ENCODE measurements at places on chromosomes 4 and X.

- no peak for DNase-seq
Observed at GRCh38 chr4:23999714-24000469, 110.0 kb upstream of the PPARGC1A start.

DNA sequence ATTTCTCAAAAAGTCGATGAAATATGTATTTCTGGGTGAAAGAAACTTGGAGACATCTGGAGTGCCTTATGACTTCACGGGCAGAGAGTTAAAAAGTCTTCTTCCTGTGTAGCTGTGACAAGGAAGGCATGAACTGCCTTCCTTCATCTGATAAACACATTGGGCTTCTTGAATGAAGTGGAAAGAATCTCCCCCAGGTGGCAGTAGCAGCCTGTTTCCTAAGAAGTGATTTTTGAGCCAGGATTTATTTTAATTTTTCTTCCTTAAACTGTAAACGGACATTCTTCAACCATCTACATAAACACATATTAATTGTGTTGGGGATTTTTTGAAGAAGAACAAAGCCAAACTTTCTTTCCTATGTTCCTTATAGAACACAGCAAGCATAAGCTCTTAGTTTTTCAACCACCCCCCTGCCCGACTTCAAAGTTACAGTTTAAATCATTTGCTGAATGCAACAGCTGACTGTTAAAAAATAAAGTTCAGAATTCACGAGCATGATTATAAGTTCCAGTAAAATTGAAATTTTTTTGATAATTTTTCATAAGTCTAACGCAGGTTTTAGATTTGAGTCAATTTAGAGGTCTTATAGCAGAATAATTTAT is 980 bp upstream of the GIMD1 start:
- no peak for DNase-seq

DNA sequence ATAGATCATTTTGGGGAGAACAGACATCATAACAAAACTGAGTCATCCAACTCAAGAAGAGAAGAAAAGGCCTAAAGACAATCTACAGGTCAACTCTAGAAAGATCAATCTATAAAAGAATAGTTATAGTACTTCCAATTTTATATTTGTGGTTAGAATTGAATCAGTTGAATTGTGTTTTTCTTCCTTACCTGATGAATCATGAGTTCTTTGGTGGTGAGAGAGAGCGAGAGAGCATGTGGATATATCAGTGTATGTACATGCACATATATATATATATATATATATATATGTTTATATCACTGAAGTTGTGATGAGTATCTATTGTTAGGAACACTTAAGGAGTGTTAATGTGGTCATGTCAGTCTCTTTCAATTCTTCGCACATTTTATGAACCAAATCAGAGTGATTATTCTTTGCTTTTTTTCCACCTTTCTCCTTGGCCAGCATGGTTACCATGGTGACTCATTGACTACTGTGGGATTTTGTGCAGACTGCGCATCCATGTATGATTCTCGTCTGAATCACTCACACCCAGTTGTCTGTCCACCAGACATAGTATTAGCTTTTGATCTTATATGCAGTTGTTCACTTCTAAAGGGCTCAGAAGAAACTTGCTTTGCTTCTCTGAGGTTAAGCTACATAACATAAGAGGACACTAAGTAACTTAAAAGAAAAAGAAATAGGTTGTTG is 90.4 kb upstream of the RAB40AL start:
- no peak for DNase-seq

DNA sequence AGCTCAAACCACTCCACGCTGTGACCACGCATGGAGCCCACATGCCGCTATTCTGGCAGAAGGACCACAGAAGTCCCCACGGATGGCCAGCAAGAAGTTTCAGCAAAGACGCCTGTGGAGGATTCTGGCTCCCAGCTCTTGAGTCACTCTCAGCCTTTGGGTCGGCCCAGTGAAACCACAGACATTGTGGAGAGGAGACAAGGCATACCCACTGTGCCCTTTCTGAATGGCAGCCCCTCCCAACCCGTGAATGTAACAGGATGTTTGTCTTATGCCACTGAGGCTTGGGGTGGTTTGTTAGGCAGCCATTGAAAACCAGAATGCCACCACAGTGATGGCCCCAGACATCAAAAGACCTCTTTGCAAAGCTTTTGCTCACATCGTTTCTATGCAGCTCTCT is 42.7 kb downstream of the ABLIM2 start:
- no peak for DNase-seq

- no peak for DNase-seq
Observed at GRCh38 chr4:37549041-37549440, 137.1 kb downstream of the RELL1 start.

DNA sequence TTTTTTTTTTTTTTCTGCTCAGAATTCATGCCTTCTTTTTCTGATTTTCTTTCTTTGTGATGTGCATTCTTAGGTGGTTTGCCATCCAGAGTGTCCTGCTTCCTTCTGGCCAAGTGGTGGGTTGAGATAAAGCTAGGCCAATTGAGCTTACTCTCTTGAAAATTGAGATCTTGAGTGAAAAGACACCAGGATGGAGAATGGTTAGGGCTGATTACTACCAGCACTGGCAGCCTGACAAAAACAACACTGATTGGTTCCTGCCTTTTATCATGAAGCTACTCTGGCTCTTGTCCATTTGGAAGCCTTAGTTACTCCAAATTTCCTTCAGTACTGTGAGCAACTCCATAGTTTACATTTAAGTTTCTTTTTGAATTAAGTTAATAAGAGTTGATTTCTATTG is 404.0 kb downstream of the PPARGC1A start:
- DNase-seq: no peak

DNA sequence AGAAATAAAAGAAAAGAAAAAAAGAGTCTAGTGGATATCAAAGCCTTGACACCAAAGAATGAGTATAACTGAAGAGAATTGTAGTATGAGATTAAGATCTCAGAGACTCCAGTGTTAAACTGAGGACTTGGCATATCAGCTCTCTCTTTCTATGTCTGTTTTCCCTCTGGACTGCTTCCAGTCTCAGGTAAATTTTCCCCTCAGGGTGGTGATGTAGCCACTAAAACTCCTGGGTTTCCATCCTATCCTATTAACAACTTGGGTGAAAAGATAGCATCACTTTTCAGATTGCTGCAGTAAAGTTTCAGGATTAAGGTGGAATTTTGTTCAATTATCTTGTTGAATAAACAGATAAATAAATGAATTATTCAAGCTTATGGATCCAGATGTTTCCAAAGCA is 85.7 kb downstream of the ATP10D start:
- no peak for DNase-seq

- no peak for DNase-seq
Observed at GRCh38 chrX:55908661-55909212, 191.2 kb downstream of the RRAGB start.

GRCh38 chr4:188417181-188417580 is 277.9 kb downstream of the TRIML1 start:
- no peak for DNase-seq

DNA sequence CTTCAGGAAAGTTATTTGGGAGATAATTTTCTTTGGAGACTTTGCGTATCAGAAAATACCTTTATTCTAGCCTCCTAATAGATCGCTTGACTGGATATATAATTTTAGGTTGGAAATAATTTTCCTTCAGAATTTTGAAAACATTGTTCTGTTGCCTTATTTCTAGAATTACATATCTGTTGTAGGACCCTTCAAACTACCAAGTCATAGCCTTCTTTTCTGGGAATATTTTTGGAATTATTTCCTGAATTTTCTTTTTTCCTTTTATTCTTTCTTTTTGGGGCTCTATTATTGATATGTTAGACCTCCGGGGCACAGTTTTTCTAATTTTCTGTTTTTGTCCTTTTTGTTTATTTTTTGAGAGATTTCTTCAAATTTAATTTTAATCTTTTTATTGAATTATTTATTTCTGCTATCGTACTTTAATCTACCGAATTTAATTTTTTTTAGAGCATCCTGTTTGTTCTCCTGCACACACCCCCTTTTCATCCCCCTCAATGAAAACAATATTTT is 100.5 kb downstream of the KDM6A start:
- DNase-seq: no peak

- DNase-seq: no peak
Observed at GRCh38 chr4:143351149-143351691, 14.5 kb downstream of the GAB1 start.
